OCI-LY7 (cell line): ENCODE measurements at places on chromosomes 2 and 18.

GRCh38 chr2:28322981-28323396 lies 69.7 kb upstream of the FOSL2 start:
- DNase-seq, result no peak

DNA sequence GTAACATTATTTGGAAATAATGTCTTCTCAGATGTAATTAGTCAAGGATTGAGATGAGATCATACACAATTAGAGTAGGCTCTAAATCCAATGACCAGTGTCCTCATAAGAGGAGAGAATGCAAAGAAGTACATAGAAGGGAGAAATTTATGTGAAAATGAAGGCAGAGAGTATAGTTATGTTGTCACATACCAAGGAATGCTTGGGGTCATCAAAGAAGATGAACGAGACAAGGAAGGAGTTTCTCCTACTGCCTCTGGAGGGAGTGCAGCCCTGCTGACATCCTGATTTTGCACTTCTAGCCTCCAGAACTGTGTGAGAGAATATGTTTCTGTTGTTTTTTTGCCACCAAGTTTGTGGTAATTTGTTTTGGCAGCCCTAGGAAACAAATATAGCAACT lies 100.1 kb downstream of the GALNT13 start:
- DNase-seq, result no peak

GRCh38 chr2:41992671-41993434 lies 55.0 kb upstream of the PKDCC start:
- no peak for DNase-seq

GRCh38 chr2:119206201-119206600 lies 17.4 kb upstream of the STEAP3 start:
- DNase-seq, result no peak

DNA sequence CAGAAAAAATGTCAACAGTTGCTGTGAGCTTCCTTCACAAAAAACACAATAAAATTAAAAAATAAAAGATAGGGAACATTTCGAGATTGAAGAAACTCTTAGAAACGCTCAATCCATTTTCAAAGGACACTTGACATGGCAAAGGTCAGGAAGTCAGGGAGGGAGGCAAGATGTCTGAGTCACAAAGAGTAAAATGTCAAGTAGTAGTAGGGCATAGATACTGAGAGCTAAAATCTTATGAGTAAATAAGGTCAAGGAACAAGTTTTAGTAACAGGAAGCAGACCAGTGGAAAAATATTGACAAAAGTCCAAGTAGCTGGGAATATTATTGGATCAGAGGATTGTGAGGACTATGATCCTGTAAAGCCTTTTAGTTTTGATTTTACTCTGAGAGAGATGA lies 495.6 kb downstream of the TMX3 start:
- DNase-seq, result no peak
